BJ (cell line): ENCODE measurements at places on chromosomes 1 and 21. TPM values are rescaled to one million over a fixed set of nuclear protein-coding genes. Genes with fewer than 3 reads are reported as not detected.
A peak's percentile ranks its signal among the peaks of the same experiment; 100 is the strongest.

Gene DDAH1
- polyA plus RNA-seq = 244 and 286 TPM in 2 replicates

Gene SZRD1
- 94.9 and 125 TPM in 2 replicates for polyA plus RNA-seq

Gene LCE2A
- not detected in 2 replicates for polyA plus RNA-seq

Gene NUDT4B
- 19.6 and 20.4 TPM in 2 replicates for polyA plus RNA-seq

Gene ZNF593OS
- not detected in 2 replicates for polyA plus RNA-seq

DNA sequence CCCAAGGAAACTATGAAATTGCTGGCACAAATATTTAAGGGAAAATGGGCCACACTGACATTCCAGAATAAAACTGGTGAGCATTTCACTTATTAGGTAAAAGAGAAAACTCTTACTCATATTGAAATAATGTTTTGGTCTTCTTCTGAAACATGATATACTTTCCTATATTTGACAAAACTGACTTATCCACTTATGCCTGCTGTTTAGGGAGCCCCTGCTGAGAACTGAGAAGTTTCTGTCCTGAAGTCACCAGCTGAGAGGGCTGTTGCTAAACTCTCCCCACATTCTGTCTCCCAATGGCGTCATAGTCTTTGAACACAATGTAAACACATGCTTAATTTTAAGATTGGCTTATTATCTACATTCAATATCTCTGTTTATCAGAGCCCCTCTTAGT, 46.8 kb upstream of the ZC3H11B start:
- DNase-seq = peak; percentile 26

- DNase-seq = no peak
These were observed at the start of gene TNFRSF9 for GRCh38 chr1:7940745-7941436. TSS of gene TNFRSF9 (minus strand) at chr1:7940839. CDS start at chr1:7939994, 845 bp downstream.

DNA sequence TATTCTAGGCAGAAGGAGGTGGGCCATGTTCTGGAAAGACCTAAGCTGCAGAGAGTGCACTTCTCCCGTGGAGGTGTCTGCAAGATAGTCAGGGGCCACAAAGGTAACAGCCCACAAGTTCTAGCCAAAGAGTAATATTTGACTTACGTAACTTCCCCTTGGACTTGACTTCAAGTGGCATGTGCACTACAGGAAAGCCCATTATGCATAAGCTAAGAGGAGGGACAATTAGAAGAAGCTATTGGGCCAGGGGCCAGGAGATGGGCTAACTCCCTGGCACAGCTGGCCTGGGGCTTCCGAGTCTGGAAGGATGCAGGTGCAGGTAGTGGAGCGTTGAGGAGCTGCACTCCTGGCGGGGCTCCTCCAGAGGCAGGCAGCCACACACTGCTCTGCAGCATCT, 58.3 kb downstream of the ERG start:
- DNase-seq = no peak

GRCh38 chr1:151309811-151310323, 17.3 kb downstream of the PI4KB start:
- no peak for DNase-seq

GRCh38 chr21:43021191-43021590, 46.8 kb downstream of the PKNOX1 start:
- DNase-seq = no peak
